NCI-H2081 treated with DMSO at 0.1 percent for 48 hours (cell line): ENCODE measurements at places on chromosomes 5 and 9.

- no peak for DNase-seq
Measured at GRCh38 chr5:129664336-129664937, 83.5 kb upstream of the MINAR2 start.

- no peak for DNase-seq
Measured at GRCh38 chr5:160627921-160628618, 206.4 kb downstream of the PTTG1 start.

DNA sequence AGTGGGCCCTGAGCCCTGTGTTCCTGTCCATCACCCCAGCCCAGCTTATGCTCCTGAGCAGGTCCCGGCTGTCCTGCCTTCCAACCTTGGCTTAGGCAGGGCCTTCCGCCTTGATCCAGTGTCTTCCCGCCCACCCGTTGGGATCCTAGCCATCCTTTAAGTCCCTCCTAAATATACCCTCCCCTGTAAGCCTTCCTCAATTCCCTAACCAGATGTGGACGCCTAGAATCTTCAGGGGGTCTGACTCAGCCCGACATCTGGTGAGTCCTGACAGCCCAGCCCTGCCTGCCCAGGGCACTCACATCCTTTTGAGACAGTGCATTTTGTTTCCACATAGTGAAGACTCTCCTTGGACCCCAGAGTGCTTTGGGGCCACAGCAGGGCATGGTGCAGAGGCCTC lies 23.7 kb downstream of the SLC6A7 start:
- DNase-seq, result no peak

DNA sequence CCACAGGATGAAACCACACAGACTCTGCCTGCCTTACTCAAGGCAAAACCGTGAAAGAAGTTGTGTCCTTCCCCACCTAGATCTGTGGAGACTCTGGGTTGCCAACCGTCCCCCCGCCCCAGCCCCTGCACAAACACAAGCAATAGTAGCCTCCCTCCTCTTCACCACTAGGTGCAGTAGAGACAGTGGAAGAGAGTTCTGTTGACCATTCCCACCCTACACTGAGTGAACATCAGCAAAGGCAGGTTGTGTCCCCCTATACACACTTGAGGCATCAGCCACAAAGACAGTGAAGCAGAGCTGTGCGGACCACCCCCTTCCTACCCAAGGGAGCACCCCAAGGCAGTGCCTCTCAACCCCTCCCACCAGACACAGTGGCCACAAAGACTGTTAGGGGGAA lies 223.7 kb upstream of the NFIL3 start:
- no peak for DNase-seq

- DNase-seq, result no peak
Measured at GRCh38 chr5:102481054-102481715, 17.6 kb downstream of the SLCO6A1 start.

DNA sequence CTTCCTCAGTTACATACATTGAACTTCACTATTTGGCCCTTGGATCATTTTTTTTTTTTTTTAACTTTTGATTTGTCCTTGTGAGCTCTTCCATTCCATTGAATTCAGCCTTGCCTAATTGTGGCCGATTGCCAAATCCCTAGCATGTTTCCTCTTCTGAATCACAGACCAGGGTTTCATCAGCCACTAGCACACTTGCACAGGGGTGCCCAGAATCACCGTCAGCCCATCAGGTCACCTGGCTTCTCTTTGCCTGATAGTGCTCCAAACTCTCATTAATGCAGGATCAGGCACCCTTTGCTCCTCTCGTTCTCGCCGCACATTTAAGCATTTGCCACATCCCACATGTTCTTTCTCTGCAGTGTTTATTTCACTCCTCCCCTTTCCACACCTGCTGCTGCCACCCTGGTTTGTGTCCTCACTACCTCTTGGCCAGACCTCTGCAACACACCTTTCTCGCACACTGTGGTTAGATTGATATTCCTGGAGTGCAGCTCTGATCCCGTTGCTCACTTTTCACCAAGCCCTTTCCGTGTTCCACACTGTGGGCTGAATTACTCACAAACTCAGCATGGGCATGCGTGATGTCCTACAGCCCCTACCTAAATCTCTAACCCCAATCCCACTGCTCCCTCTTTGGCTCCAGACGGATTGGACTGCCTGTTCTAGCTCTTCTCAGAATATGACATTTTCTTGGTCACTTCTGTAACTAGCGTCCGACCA lies 9.8 kb downstream of the PIK3R1 start:
- no peak for DNase-seq

GRCh38 chr5:99030906-99031440 lies 102.2 kb upstream of the CHD1 start:
- DNase-seq, result no peak

GRCh38 chr5:137629646-137630045 lies 106.2 kb downstream of the KLHL3 start:
- no peak for DNase-seq

- DNase-seq, result no peak
Measured at GRCh38 chr9:109035684-109036423, 22.6 kb upstream of the CTNNAL1 start.

DNA sequence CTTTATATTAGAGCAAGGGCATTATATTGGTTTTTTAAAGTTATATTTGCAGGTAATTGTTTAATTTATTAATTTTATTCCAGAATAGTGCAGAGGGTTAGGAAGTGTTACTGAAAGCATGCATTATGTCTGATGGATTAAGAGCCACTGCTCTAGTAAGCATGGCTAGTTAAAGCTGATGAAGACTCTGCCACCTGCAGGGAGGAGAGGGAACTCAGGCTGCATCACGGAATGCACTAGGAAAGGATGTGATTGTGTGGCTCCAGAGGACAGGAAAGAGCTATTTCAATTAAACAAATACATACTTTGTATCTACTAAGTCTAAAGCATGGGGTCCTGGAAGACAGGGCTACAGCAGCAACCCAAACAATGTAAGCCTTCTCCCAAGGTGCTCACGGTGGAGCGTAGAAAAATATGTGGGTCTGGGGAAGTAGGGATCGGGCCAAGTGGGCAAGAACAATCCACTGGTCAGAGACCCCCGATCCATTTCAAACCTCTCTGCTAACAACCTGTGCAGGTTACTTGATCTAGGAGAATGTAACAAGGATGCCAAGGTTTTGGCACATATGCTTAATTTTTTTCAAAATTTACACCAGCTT lies 15.3 kb upstream of the GRXCR2 start:
- DNase-seq, result no peak

GRCh38 chr5:6886866-6887265 lies 173.6 kb downstream of the TENT4A start:
- DNase-seq, result no peak

GRCh38 chr5:114952876-114953275 lies 216.8 kb downstream of the TRIM36 start:
- DNase-seq, result no peak

- peak; percentile 60 for DNase-seq
Measured at GRCh38 chr9:109574061-109574882, 76.2 kb upstream of the PTPN3 start.

DNA sequence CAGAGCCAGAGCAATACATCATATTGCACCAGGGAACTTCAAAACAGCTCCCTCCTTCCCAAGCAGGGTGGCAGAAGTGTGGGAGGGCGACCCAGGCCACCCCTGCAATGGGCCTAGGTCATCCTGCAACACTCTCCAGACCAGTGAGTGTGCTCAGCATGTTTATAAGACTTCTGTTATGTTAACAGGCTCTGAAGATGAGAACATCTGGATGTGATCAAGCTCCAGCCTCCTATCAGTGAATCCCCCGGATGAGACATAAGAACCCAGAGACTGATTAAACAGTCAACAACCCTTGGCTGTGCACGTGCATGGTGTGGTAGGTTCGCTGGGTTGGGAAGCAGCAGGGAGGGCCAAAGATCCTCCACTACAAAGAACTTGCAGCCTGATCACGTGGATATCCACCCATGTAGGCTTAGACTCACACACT lies 63.3 kb downstream of the ABCA1 start:
- no peak for DNase-seq

DNA sequence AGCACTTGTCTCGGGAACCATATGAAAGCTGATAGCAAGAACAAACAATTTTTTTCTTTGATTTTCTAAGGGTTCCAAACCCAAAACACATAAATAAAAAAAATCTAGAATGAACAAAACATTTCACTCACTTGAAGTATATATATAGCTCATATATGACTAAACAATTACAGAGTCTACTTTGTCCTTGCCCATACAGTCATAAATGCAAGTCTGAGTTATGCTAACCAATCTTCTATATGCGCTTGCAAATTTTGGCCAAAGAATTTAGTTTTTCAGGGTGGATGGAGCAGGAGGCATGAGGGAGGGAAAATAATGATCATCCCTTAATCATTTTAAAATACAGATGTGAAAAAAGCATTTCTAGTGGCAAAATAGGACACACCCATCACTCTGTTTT lies 370.1 kb downstream of the BNC2 start:
- DNase-seq, result no peak

- no peak for DNase-seq
Measured at GRCh38 chr5:154618696-154619095, 136.5 kb upstream of the LARP1 start.

DNA sequence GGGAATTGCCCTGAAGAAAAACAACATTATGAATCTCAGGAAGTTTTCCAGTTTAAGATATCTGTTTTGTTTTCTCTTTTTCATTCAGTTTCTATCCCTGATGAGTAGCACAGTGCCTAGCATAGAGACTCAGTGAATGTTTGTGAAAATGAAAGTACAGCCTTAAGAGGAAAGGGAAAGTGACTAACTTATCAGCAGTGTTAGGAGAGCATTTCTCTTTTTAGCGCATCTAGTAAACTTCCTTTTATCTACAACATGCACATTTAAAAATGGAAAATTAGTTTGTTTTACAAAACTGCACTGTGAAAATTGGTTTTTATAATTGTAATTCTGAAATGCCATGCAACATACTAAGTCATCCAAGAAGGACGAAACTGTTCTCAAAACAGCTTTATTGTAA lies 110.8 kb downstream of the SMARCA2 start:
- DNase-seq, result no peak

- DNase-seq, result no peak
Measured at GRCh38 chr9:134033516-134034214, 8.4 kb downstream of the BRD3OS start.

- no peak for DNase-seq
Measured at GRCh38 chr9:99509900-99510535, 287.9 kb downstream of the SEC61B start.

GRCh38 chr5:93088592-93089389 lies 492.2 kb downstream of the NR2F1-AS1 start:
- no peak for DNase-seq

- no peak for DNase-seq
Measured at GRCh38 chr9:22009506-22009867, 382 bp upstream of the CDKN2B start.

GRCh38 chr5:56710826-56711590 lies 104.3 kb upstream of the MAP3K1 start:
- DNase-seq, result no peak

GRCh38 chr9:6931913-6932312 lies 174.1 kb downstream of the KDM4C start:
- DNase-seq, result no peak

GRCh38 chr5:18675041-18675440 lies 1040.8 kb downstream of the TAF11L14 start:
- no peak for DNase-seq

GRCh38 chr5:4880304-4880741 lies 259.8 kb upstream of the ADAMTS16 start:
- no peak for DNase-seq

DNA sequence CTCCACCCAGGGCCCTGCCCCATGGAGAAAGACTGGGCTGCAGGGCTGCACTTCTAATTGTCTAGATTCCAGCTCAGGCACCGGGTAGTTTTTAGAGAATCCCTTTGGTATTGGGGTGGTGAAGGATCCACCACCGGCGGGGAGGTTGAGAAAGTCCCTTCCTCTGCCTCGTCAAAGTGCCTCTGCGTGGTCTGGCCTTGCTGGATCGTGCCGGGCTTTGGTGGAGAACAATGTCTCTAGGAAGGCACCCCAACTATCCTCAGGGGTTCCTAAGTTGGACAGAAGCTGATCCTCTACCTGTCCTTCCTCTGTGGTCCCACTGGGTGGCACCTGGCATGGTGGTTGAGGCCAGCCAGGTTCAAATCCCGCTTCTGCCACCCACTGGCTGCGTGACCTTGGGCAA lies 7.3 kb upstream of the AMBP start:
- DNase-seq, result no peak

DNA sequence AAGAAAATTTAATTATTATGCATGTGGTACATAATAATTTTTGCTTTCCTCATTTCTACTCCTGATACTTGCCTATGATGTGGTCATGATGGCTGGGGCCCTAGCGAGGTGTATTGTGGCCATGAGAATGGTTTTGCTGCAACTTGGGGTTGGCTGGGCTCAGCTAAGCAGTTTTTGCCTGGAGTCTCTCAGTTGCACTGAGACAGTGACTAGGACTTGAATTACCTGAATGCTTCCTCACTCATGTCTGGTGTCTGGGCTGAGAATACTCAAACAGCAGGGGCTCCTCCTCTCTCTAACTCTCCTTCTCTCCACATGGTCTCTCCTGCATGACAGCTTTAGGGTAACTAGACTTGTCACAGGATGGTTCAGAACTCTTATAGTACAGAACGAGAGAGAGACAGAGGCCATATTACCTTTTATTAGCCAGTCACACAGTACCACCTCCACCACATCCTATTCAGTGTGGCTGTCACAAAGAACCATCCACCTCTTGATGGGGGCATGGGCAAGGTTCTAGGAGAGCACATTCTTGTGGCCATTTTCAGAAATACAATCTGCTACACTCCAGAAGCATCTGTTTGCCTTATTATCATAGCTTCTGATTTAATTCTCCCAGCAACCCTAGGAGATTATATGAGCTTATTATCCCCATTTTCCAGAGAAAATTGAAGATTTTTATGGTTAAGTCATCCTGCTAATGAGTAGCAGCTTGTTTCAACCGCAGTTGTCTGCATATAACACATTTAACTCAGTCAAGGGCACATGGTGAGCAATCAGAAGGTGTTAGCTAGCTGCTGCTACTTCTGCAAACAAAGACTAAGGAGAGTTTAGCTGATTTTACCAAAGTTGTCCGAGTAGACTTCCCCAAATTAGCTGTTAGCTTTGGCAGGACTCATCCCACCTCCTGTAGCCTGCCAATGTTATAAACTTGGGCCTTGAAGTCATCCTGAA lies 245.1 kb downstream of the DOCK8 start:
- DNase-seq, result no peak

DNA sequence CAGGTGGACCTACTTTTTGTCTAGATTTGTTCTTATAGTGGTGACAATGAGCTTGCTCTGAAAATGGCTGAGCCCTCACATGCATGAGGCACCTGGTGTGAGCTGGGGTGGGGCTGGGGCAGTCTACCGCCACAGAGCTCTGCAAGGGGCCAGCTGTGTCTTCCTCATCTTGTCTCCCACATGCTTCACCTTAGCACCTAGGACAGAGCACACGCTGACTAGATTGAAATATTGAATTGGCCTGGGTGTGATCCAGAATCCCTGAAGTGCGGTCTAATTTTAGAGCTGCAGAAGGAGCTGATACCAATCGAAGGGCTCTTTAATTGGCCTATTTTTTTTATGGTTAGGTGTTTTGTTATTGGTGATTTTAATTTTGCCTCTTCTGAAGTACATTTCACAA lies 126.1 kb upstream of the NFIB start:
- DNase-seq, result no peak

DNA sequence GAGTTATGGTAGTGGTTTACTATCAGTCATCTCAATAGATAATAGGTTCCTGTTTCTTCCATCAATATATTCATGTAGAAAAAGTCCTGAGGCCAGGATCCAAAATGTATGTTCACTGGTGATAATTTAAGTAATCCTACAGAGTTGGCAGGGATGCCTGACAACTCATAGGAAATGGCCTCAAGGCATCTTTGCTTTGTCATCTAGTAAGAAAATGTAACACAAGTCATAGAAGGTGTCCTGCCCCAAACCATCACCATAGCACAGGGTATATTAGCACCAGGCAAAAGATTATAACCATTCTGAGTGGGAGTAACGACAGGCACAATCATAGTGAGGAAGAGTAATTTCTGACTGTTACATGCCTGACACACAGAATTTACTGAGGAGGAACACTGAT lies 257.0 kb downstream of the TMEM167A start:
- DNase-seq, result no peak
